Activated CD4-positive, alpha-beta T cell treated with anti-CD3 and anti-CD28 coated beads, Interleukin-2, amount 50 U/mL, for 1 hour (primary cell): ENCODE measurements at places on chromosomes 6 and 20.

DNA sequence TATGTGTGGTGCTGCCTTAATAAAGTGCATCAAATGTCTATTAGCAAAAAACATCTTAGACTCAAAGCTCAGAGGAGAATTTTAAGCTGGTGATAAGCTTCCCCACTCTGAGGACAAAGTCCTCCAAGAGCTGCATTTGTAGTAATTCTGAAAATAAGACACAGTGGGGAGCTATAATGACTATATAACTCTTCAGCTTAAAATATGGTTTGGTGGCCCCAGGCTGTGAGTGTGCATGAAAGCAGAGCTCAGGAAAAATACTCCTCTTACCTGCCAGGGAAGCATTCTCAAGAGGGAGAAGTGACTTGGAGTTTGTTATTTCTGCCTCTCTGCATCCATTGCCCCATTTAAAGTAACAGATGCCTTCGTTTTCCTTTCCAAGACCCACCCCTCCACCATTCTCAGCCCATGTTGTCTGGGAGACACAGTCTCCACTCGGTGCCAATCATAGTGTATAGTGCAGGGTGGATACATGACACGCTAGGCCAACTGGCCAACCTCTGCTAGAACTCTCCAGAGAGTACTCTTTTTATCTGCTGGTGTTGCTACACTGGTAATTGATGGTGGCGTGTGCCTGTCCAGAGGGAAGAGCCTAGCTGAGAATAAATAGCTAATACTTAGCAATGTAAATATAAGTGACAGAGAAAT, 229.2 kb downstream of the PHF3 start:
- no peak for DNase-seq

DNA sequence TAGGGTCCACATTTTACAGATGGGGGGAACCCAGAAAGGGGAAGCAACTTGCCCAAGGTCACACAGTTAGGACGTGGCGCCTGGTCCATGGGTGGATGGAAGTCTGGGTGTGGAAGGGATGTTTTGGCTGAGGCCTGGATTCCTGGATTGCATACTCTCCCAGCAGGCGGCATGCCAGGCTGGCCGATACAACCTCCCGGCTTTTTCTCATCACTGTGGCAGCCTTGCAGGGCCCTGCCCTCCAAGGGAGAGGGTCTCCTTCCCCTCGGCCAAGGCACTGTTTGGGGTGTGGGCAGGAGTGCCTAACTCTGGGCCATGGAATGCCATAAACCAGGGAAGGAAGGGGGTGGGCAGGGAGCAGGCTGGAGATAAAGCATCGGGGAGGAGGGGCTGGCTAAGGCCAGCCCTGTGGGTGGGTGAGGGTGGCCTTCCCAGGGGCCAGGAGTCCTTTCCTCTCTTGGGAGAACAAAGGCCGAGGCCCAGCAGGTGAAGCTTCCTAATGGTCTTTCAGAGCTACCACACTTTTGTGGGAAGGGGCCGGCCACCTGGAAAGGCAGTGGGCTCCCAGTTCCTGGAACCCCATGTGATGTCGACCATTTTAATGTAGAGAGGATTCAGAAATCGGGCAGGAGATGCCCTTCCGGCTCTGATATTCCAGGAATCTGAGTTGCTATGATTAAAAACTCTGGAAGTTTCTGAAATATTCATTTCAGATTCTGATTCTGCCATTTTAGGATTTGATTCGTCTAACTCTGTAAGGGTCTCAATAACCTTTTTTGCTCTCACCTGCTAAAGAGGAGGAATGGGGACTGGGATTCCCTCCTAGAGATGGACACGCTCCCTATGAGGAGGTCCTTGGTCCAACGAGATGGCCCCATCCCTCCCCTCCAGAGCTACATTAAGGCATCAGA, 4.2 kb downstream of the FOXS1 start:
- no peak for DNase-seq

GRCh38 chr6:15079288-15079817, 166.5 kb upstream of the JARID2 start:
- no peak for DNase-seq

GRCh38 chr6:76814496-76815458, 648.5 kb downstream of the HTR1B start:
- no peak for DNase-seq

GRCh38 chr6:55574556-55574955, 4.4 kb downstream of the HMGCLL1 start:
- no peak for DNase-seq

DNA sequence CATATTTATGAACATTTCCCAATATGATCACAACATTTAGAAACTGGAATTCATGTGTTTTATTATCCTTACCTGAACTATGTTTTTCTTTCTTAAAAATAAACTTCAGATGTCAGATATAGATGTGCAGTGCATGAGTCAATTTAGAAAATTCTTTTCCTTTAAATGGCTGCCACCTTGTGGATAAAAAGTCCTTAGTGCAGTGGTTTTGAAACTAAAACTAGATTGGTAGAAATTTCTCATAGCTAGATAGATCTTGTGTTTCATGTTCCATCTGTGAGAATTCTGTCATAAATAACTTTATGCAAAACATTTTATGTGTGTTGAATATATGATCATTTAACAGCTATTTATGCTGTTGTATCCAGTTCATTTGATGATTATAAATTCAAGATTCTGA, 134.9 kb downstream of the KLHL32 start:
- no peak for DNase-seq

DNA sequence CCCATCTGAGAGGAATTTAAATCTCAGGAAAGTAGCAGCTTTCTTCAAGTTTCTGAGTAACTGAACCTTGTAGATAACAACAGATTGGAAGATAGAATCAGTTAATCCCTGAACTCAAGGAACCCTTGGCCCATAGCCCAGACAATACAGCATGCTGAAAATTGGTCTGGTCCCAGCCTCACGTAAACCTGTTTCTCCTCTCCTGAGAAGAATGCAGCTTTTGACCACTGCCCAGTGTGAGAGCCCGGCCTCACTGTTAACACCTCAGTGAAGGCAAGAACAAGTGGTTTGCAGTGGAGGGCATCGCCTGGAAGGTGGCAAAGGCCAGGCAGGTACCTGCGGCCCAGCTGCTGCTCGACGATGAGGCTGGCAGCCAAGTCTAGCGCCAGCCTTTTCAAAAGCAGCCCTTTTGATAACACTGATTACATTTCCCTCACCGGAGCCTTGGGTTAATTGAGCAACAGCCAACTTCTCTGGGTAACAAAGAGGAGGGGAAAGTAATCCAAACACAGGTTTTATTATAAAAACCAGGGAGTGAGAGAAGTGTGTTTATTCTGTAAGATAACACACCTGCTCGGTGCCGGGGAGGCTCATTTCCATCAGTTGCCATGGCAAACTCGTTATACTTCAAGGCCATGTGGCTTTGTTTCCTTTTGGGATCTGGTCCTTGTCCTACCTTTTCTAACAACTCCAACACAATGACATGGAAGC, 54.0 kb downstream of the TRAF3IP2 start:
- DNase-seq = no peak

DNA sequence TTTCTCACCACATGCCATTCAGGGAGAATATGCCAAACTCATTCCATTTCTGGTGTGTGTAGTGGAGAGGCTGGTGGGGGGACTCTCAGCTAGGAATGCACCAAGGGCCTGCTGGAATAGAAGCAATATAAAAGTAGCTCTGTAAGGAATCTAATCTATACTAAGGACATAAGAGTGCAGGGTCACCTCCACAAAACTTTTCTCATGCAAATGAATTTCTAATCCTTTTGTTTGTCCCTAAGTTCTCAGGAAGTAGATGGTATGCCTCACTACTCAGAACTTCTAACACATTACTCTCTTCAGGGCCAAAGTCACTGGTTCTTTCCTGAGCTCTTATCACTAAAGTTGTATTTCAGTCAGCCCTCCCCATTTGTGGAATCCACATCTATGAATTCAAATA, 427.2 kb downstream of the C6orf118 start:
- DNase-seq = no peak

DNA sequence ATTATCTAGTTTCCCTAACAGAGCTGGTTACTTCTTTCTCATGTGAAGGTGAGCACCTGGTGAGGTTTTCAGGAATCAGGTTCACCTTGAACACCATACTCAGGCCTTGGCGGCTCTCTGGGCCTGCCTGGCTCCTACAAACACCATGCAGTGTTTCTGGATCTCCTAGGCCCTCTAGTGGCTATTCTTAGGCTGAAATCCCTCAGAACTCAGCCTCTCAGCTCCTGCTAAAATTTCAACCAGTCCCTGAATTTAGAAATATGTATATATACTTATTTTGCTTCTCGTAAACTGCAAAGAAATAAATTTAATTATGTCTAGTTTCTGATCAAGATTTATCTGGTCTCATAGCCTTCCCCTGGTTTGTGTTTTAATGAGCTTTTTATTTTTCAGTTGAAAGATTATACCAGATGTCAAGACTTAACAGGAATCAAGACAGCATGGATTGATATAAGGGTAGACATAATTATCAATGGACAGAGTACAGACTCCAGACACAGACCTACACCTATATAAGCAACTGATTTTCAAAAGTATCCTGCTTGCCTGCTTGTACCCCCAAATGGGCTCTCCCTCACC, 55.9 kb downstream of the ANKEF1 start:
- peak; percentile 6 for DNase-seq

GRCh38 chr6:25617997-25618396, 34.0 kb upstream of the SCGN start:
- DNase-seq = no peak

GRCh38 chr6:143260857-143261256, 189.6 kb downstream of the ADAT2 start:
- no peak for DNase-seq

DNA sequence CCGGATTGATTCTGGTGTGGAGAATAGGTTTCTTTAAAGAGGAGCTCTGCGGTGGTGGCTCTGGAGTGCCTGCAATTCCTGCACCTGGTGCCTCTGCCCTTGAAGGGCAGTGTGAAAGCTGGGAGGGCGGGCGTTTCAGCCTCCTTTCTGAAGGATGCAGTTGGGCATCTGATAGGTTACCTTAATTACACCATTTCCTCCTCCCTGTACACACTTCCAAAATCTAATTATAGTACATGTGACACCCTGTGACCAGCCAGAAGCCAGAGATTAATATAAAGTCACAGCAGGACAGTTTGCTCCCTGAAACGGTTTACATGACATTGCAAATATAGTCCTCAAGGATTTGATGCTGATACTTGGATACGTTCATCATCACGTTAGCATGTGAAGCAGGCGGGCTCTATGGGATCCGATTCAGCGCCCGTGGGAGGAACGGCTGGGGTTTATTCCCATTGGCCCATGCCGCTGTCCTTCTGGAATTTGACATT, 548.2 kb downstream of the QKI start:
- no peak for DNase-seq
